Hindlimb muscle (tissue), 1 donor: ENCODE measurements at places on chromosomes 6 and 20. TPM values are rescaled to one million over a fixed set of nuclear protein-coding genes. Genes with fewer than 3 reads are reported as not detected.

The KCNK15 gene
- polyA plus RNA-seq, result 0.40 TPM

The CD93 gene
- polyA plus RNA-seq, result 66.7 TPM

The DEF6 gene
- polyA plus RNA-seq, result 4.5 TPM

The PLN gene
- polyA plus RNA-seq, result 4.4 TPM

The CLVS2 gene
- polyA plus RNA-seq, result 0.04 TPM

The IP6K3 gene
- polyA plus RNA-seq, result 38.8 TPM

The PTK6 gene
- polyA plus RNA-seq, result 0.41 TPM
